ENCODE measurements at places on chromosomes 1 and 21. TPM values are rescaled to one million over a fixed set of nuclear protein-coding genes. Genes with fewer than 3 reads are reported as not detected.

- DNase-seq, result no peak
These were observed 25.3 kb upstream of the EFHD2 start for GRCh38 chr1:15384301-15384901.

- DNase-seq, result no peak
These were observed 9.8 kb downstream of the DNAJC6 start for GRCh38 chr1:65319141-65319540.

DNA sequence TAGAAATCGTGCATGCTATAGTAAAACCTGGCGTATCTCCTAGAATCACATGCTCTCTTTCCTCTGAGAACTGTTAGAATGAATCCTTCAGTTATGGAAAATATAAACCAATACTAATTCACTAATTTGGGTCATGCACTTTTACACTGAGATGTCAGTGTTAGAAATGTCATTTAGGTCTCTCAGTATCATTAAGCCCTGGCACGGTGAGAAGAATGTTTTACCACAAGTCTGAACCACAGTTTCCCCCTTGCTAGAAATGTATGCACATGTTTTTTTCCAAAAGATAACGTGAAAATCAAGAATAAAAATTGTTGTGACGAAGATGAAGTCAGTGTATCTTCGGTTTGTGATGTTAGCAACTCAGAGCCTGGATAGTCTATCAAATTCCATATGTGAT, 1062.7 kb upstream of the NCAM2 start:
- no peak for DNase-seq

- no peak for DNase-seq
These were observed 6.7 kb upstream of the WASF2 start for GRCh38 chr1:27496604-27497155.

- DNase-seq, result no peak
These were observed 31.4 kb downstream of the DDR2 start for GRCh38 chr1:162663589-162664106.

GRCh38 chr1:157101149-157101548, 1.5 kb upstream of the ETV3L start:
- DNase-seq, result no peak

GRCh38 chr1:100657876-100658715, 61.4 kb upstream of the VCAM1 start:
- no peak for DNase-seq

- no peak for DNase-seq
These were observed 26.2 kb downstream of the RLF start for GRCh38 chr1:40187399-40187798.

The CNIH4 gene
- total RNA-seq, result 56.4 TPM

The CAPN8 gene
- 1.6 TPM for total RNA-seq

The LYSMD1 gene
- total RNA-seq, result 6.8 TPM

The TMEM79 gene
- 3.2 TPM for total RNA-seq

Measured in urinary bladder (tissue), 4 donors.